ENCODE measurements at places on chromosomes 4 and X. TPM values are rescaled to one million over a fixed set of nuclear protein-coding genes. Genes with fewer than 3 reads are reported as not detected.

DNA sequence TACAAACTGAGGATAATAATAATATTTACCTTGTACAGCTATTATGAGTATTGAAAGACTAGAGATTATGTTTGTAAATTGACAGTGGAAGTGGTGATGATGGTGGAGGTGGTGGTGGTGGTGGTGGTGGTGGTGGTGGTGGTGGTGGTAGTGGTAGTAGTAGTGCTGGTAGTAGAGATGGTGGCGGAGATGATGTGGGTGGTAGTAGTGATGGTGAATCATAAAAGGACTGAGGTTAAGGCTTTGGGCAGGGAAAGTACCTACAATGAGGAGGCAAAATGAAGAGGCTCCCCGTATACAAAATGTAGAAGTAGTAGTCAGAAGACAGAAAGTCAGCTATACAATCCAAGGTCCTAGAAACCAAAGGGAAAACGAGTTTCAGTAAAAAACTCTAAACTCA lies 214.1 kb downstream of the BCOR start:
- no peak for DNase-seq

- no peak for DNase-seq
Measured at GRCh38 chr4:79399076-79399475, 9.0 kb downstream of the GK2 start.

Gene NKAP
- 6.1 TPM for total RNA-seq

DNA sequence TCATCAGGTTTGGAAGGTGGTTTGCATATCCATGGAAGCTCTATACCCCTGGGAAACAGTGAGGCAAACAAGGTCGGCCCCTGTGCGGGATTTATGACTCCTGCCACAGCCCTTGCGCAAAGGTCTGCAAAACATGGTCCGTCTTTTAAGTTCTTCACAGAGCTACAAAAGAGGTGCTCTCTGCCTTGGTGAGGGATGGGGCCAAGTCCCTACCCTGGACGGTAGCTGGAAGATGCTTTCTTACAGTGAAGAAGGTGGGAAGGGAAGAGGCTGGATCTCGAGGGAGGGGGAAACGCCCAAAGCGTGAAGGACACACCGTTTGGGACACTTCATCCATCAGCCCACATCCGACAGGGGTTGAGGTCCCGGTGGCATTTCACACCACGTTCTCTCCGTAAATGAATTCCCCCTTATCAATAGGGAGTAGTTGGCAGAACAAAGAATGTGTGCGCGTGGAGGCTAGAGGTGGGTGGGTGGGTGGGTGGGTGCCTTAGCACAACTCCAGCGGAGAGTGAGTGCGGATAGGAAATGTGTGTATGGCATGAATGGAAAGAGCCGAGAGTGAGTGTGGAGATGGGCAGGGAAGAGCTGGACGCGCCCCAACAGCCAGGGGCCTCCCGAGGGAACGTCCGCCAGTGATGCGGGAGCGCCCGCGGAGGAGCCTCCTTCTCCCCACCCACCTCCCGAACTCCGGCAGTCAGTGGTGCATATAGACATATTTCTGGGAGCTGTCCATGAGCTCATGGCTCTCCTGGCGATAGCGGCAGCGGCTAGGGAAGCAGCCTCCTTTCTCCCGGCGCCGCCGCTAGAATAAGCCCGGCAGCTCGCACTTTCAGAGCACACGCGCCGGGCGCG lies 68.3 kb downstream of the LARP7 start:
- DNase-seq: no peak

DNA sequence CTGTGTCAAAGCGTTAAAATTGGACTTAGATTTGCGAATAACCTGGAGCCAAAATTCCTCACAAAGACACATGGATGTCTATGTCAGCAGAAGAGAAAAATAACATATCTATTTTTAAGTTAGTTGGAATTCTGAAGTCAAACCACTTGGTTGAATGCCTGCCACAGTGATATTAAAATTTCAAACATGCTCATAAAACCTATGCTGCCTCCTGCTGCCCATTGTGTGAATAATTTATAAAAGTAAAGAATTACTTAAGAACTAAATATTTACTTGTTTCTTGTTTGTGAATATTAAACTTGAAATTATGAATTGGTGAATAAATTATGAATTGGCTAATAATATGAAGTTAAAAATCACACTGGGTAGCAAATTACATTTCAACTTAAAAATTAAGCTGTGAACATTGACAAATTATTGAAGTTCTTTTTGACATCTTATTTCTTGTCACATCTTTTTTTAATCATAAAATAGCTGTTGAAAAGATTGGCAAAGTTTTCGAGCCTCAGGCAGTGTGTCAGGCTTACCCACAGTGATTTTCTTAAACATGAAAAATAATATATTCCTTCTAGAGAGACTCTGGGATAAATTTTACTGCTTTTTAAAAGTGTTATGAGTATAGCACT lies 35.4 kb downstream of the FABP2 start:
- no peak for DNase-seq

GRCh38 chr4:65021149-65021548 lies 611.9 kb upstream of the TECRL start:
- no peak for DNase-seq

- no peak for DNase-seq
Measured at GRCh38 chr4:84870398-84871163, 95.9 kb downstream of the WDFY3 start.

DNA sequence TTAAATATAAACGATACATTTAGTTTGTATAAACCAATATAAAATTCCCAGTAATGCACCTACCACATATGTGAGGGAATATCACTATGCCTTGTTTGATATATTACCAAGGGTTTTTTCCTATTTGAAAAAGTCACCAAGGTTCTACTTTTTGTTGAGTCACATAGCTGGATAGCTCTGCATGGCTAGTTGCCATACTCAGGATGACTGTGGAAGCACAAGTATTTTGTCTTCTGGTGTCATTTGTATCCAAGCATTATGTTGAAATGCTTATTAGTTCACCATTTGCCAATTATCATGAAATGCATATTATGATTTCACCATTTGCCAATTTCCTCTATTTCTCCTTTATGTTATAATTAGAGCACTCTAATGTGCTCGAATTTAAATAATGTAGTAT lies 162.7 kb upstream of the TTC29 start:
- no peak for DNase-seq

Gene SPON2
- total RNA-seq: 27.3 TPM

- DNase-seq: no peak
Measured at GRCh38 chr4:6925357-6925836, 15.8 kb downstream of the TBC1D14 start.

DNA sequence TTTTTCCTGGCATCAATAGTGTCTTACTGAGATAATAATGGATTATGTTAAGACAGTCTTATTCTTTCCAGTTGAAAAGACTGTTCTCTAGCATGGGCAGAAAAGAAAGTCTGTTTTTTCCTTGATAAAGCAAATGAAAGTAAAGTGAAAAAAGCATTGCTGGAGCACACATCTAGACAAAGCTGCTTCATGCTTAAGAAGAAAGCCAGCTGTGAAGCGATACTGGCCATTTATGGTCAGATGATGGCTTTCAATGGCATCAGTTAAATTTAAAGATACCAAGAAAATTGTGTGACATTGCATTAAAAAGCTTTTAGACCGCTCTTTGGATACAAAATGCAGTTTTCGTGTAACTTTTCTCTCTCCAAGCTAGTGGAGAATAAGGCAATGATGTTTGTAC lies 242.1 kb upstream of the TRAM1L1 start:
- no peak for DNase-seq

Gene EIF1AX
- 108 TPM for total RNA-seq

DNA sequence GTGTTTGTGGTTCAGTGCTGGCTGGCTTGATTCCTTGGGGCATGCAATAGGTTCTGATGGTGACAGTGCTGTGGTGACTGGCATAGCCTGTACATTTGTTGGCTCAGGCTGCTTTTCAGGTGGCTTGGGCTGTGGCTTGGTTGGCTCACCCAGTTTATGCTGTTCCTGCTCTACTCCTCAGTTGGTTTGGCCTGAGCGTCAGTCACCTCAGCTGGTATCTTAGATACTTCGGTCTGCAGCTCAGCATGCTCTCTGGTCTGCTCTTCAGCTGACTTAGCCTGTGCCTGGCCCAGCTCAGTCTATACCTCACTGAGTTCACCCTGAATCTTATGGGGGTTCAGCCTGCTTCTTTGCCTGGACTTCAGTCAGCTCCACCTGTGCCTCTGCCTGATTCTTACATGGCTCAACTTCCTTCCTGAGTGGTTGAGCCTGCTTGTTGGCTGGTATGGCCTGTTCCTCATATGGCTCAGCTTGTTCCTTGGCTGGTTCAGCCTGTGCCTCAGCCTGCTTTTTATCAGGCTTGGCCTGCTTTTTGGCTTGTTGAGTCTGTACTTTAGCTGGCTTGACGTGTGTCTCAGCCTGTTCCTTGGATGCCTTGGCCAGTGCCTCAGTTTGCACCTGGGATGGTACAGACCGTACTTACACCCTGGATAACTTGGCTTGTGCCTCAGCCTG lies 170.6 kb downstream of the MSN start:
- DNase-seq: no peak

- DNase-seq: no peak
Measured at GRCh38 chrX:153366878-153367538, 33.1 kb downstream of the ZNF275 start.

DNA sequence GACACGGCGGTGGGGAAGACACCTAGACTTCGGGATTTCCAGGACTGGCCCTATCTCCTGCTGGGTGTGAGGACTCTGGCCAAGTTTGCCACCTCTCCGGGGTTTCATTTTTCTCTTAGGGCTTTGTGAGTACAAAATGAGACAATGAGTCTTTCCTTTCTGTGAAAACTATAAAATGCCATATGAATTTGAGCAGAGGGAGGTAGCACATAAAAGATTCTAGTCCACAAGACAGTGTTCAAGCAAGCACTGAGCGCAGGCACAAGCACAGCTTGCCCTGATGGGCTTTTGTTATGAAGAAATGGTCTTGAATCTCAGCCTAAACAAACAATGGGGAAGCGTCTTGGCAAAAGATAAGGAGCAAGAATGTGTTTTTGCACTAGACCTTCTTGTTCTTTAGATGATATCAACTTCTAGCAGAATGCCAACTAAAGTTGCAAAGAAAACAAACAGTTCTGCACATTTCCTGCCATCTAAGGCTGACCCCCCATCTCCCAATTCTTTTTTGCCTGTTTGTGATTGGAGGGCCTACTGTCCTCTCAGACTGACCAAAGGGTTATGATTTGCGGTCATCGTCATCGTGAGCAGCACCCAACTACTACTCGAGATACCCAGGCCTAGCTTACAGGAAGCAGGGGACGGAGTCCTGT lies 73.0 kb upstream of the ZNF518B start:
- no peak for DNase-seq

Gene F8A3
- 19.4 TPM for total RNA-seq

- peak; percentile 16 for DNase-seq
Measured at GRCh38 chr4:7089213-7089986, 21.5 kb upstream of the GRPEL1 start.

GRCh38 chrX:111164728-111165127 lies 68.7 kb downstream of the PAK3 start:
- no peak for DNase-seq
